NCI-H82 (cell line): ENCODE measurements at places on chromosomes 6 and 20.

- no peak for DNase-seq
Observed at GRCh38 chr20:9916761-9917160, 77.9 kb upstream of the PAK5 start.

DNA sequence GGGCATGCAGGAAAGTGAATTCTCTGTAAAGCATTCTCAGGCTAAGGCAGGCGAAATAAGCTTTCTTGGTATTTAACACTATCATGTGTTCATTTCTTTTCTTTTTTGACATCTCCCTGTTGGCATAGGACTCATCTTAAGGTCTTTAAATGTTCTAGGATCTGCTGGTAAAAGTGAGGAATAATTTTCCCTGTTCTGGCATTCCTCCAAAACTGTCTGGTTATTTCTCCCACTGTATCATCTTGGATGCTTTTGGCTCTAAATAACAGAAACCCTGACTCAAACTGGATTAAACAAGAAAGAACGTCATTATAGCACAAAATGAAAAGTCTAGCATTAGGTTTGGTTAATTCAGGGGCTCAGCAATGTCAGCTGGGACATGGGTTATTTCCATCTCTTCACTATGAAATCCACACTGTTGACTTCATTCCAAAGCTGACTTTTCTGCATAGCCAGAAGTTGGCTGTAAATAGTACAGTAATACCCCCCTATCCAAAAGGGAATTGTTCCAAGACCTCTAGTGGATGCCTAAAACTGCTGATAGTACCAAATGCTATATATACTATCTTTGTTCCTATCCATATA is 37.9 kb upstream of the SNAP25 start:
- DNase-seq: no peak

GRCh38 chr20:6707321-6707831 is 60.1 kb upstream of the BMP2 start:
- DNase-seq: no peak

- DNase-seq: peak; percentile 25
Observed at GRCh38 chr6:95846652-95847051, 169.1 kb upstream of the FUT9 start.

GRCh38 chr6:116461932-116462885 is 1.0 kb downstream of the CALHM6 start:
- DNase-seq: peak; percentile 67

DNA sequence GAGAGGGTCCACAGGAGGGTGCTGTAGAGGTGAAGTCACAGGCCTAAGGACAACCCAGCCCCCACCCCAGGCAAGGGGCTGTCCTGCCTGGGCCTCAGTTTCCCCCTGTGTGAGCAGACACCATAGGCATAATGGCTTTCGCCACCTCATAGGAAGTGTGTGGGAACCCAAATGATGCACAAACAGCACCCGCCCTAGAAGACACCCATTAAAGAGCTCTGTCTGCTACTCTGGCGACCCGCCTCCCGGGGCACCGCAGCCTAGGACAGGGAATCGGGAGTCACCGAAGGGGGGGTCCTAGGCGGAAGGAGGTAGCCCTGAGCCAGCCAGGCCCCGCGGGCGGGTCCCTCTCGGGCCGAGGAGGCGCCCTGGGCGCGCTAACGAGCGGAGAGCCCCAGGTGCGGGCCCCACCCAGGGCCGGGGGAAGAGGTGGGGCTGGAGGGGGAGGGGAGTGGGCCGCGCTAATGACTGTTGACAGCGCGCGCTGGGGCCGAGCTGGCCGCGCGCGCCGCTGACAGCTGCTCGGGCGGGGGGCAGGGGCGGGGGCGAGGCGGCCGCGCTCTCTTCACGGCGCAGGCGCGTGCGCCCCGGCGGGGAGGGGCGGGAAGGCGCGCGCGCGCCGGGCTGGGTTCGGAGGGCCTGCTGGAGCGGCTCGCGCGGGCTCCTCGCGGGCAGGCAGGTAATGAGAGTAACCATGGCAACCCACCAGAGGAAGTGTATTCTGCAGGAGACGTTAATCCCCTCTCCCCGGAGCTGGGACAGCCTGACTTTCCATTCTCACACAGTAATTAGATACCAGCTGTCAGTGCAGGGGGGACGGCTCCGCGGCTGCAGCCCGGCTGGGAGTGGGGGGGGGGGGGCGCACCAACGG is 48.9 kb downstream of the NOL4L start:
- DNase-seq: peak; percentile 98

GRCh38 chr6:5764401-5764955 is 242.2 kb downstream of the NRN1 start:
- DNase-seq: peak; percentile 55

DNA sequence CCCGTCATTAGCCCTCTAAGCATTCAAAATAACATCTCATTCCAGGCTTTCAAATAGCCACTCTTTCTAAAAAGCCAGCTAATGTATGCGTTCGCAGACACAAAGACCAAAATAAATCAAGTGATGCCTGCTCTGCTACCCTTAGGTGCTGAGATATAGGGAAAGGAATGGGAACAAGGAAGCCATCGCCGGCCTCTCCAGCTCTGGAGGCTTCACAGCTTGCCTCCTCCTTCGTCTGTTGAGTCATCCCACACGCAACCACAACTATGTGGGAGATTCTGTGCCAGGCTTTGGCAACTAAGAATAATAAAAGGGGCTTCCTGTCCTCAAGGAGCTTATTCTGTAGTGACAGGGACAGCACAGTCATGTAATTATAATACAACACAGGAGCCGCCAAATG is 27.3 kb upstream of the SLC22A23 start:
- no peak for DNase-seq

GRCh38 chr20:20214757-20215275 is 153.1 kb upstream of the INSM1 start:
- peak; percentile 43 for DNase-seq

DNA sequence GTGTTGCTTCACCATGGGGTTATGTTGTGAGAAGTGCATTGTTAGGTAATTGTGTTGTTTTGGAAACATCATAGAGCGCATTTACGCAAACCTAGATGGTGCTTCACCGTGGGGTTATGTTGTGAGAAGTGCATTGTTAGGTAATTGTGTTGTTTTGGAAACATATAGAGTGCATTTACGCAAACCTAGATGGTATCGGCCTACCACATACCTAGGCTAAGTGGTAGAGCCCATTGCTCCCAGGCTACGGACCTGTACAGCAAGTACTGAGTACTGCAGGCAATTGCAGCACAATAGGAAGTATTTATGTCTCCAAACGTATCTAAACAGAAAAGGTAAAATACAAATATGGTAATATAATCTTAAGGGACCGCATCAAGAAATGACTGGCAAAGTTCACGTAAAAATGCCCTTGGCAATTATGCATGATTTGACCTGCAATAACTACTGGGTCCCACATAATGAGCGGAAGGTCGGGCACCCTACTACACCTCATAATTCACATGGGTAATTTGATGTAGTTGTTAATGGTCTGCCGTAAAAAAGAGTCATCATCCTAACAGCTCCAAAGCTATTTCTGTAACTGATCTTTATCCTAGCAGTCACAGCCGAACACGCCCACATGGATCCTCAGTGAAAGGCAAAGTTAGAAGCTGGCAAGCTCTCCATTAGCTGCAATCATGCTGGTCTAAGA is 76.0 kb downstream of the RSPH3 start:
- no peak for DNase-seq

DNA sequence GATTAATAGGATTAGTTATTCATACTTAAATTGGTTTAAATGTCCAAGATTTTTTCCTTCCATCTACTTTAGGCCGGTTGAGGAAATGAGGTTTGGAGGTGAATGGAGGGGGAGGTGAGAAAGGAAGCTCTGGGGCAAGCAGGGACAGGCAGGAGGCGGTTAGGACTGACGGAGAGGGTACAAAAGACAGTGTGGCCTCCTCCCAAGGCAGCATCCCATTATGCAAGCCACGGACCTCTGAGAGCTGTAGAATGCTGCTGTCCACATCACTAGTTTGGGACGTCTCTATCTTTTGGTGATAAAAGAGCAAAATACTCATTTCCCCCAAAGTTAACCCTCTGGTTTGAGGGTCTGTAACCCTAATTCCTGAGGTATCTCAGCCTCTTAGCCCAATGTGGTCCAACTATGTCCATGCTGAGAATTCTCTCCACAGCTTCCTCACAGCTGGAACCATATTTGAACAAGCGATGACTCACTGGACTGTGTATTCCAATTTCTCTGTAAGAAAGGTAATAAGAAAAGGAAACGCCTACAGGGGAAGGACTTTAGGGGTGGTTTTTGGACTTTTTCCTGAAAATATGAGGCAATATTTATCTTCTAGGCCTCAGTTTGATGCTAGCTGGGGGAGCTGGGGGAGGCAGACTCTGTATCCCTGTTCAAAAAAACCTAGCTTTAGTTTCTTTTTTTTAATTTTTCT is 172.2 kb downstream of the TFAP2B start:
- no peak for DNase-seq

DNA sequence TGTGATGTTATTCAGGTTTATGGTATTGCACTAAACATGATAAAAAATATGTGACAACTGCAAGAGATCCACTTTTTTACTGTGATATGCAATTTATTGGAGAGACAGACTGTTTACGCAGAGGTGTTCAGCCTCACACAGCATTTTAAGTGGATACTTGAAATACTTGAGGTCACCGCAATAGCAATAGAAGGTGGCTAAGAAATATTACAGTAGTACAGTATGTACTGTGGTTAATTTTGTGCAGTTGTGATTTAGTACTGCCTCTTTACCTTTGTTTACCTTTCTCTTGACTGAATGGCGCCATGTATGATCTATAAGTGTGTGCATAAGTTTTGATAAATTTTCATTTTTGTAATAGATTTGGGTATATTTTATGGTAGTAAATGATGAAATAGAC is 17.4 kb downstream of the MACROD2 start:
- DNase-seq: no peak

DNA sequence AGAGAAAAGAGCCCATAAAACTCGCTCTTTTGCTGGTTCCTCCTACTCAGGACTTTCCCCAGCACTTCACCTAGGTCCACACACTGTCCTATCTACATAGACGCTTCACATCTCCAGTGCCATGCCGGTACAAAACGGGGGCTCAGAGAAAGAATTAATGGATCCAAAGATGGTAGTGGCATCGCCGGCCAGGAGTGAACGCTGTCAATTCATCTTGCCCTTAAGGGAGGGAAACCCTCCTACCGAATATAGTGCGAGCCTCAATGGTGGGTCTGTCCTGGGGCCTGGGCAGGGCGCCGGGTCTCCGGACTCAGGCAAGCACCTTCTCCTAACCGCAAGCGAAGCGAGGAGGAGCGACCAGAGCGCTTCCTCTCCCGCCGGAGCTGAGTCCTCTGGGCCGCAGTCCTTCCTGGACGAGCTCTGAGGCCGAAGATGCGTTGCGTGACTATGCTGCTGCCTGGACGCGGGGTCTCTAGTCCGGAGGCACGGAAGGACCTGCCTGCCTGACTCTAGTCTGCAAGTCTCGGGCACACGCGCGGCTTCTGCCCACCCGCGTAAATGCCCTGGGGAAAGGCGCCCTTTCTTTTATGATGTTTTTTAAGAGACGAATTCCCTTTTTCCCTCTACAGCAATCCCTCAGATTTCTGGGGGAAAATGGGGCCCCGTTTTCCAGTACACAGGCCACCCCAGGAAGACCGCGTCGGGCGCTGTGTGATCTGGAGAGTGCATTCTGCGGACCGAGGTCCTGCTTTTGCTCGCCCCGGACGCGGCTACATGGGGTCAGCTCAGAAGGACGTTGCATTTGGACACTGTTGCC is 100.1 kb upstream of the PRDM1 start:
- DNase-seq: no peak

DNA sequence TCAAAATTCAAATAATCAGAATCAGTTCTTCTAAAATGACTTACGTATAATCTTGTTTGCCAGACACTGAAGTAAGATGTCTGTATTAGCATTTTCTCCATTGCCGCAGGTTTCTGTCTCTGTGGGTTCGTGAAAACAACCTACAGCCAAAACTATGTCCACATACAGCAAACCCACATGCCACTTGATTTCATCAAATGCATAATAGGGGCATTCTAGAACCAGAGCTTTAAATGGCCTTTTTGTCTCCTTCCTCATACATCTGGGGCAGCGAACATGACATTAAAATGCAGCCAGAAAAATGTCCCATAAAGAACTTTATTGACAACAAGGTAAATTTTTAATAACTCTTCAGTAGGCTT is 90.2 kb upstream of the QKI start:
- DNase-seq: no peak

- no peak for DNase-seq
Observed at GRCh38 chr6:32188381-32189068, 1.5 kb downstream of the PBX2 start.

- no peak for DNase-seq
Observed at GRCh38 chr20:44649126-44649525, 2.4 kb downstream of the ADA start.

DNA sequence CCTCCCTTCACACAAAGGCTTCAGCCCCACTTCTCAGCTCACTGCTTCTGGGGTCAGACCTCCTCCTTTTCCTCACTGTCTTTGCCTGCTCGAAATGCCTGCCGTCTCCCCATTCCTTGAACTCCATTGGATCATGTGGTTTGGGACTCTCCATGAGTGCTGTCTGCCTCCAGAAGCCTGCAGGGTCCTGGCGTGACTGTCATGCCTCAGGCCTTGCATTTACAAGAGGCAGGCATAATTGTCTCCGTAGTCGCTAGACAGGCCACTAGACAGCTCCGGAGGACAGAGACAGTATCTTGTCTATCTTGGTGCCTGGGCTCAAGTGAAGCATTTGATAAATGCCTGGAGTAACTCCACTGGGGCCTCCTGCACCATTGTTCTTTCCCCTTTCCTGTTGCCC is 15.3 kb downstream of the PNLDC1 start:
- DNase-seq: no peak

GRCh38 chr6:130666786-130667185 is 160.4 kb upstream of the SMLR1 start:
- DNase-seq: no peak

- DNase-seq: no peak
Observed at GRCh38 chr6:166423781-166424180, 41.0 kb upstream of the MPC1 start.

DNA sequence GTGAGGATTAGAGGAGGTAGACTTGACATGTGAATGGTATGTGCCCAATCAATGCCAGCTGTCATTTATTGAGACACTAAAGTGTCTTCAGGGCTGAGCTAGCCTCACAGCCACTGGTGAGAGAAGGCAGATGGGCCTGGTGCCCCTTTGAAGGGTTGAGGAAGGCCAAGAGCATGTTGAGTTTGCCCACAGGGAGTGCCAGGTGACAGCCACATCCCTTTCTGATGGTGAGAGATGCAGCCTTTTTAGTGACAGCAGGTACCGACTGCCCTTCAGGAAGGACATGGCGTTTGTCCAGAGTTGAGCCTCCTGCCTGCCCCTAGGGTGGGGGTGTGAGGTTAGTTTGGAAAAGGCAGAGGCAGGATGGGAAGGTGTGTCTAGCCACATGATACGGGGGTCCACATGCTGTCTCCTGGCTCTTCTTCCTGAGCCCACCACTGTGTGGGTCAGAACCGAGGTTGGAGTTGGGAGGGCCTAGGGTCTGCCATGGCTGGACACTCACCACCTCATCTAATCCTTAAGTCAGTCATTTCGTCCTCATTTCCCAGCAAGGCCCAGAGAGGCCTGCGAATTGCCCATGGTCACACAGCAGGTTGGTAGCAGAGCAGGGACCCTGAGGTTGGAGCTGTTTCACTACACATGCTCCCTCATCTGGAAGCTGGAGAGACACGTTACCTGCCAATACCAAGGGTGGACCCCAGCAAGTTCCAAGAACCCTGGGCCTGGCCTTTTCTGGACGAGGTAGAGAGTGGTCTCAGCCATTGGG is 32.5 kb downstream of the SPDEF start:
- DNase-seq: no peak

- DNase-seq: no peak
Observed at GRCh38 chr20:57909763-57910331, 200.0 kb upstream of the PMEPA1 start.
